ENCODE measurements at places on chromosomes 13 and 19. TPM values are rescaled to one million over a fixed set of nuclear protein-coding genes. Genes with fewer than 3 reads are reported as not detected.

The IGFL3 gene
- not detected for total RNA-seq

The TYROBP gene
- 0.54 TPM for total RNA-seq

The KRTDAP gene
- total RNA-seq = not detected

The FFAR2 gene
- 2.3 TPM for total RNA-seq

The RBM42 gene
- total RNA-seq = 94.6 TPM

The PTH2 gene
- total RNA-seq = not detected

The TMEM272 gene
- total RNA-seq = not detected

The ZNF208 gene
- not detected for total RNA-seq

The CYP4F3 gene
- total RNA-seq = 2.9 TPM

The ARRDC5 gene
- total RNA-seq = 0.38 TPM

- no peak for DNase-seq
Observed at GRCh38 chr13:41941174-41941573, 19.7 kb downstream of the VWA8 start.

- DNase-seq = no peak
Observed at GRCh38 chr13:31227063-31227462, 27.3 kb downstream of the B3GLCT start.

DNA sequence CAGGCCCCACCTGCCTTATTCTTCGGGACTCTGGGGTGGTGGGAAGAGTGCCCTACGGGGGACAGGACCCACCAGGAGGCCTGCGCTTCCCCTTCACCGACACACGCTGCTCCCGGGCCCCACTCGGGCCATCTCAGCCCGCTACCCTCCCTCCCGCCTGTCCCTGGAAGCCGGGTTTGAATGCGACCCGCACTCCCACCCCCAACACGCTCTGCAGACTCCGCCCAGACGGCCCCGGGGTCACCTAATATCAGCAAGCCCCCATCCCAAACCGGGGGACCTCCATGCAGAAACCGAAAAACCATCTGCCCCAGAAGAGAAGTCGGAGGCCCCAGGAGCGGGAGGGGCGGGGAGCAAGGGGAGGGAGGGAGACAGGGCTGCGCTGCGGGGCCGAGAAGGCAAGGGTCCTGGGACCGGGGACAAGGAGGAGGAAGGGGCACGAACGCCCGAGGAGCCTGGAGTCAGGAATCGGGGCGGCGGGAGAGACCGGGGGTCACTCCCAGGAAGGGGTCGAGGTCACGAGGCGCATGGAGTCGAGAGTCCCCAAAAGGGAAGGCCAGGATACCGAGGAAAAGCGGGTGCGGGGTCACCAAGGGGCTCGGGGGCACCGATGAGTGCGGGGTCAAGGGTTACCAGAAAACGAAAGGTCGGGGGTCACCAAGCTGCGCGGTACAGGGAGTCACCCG, 766 bp downstream of the SBNO2 start:
- no peak for DNase-seq

DNA sequence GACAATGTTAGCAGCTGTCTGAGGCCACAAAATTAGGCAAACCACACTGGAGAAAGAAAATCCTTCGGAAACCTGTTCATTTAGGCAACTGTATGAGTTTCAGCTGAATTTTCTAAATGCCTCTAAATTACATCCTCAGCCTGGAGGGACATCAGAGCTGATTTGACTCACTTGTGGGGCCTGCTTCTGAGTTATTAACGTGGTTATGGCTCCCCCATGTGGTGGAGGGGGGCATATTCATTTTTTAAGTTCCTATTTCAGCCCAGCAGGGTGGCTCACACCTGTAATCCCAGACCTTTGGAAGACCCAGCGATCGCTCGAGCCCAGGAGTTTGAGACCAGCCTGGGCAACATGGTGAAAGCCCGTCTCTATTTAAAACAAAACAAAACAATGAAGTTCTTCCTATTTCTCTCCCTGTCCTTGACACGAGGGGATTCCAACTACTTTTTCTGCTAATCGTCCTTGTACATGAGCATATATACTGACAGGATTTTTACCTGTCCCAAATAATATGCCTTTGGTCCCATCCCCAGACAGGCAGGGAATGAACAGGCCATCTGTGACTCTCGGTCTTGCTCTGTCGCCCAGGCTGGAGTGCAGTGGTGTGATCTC, 31.5 kb upstream of the HIF3A start:
- DNase-seq = peak; percentile 33

DNA sequence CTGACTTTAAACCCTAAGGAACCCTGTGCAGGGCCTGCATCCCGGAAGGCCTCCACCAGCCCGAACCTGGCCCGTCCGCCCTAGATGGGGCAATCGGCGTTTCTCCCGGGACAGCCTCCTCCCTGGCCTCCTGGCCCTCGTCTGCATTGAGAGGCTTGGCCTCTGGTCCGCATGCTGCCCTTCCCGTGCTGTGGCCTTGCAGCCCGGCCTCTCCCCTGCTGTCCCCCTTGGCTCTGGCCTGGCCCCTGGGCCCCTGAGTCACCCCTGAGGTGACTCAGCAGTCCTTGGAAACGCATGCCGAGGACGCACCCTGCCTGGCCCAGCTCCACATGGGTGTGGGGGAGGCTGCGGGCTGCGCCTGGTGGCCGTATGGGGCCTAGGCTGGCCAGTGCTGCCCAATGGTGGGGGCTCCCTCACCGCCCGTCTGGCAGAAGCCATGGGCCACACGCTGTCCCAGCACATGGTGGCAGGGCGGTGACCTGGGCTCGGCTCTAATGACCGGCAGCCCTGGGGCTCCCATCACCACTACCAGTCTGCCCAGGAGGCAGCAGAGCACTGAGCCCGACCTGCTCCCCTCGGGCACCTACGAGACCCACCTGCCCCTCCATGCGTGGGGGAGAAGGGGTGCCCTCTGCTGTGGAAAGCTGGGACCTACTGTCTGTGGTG, 25.7 kb downstream of the SH3GL1 start:
- DNase-seq = no peak

GRCh38 chr13:66886264-66886663, 343.9 kb downstream of the PCDH9 start:
- no peak for DNase-seq

GRCh38 chr19:19461306-19461670, 54.1 kb downstream of the TSSK6 start:
- no peak for DNase-seq

GRCh38 chr13:49838989-49839388, 46.5 kb upstream of the KPNA3 start:
- DNase-seq = no peak

- no peak for DNase-seq
Observed at GRCh38 chr13:94261163-94261562, 218.3 kb downstream of the DCT start.

DNA sequence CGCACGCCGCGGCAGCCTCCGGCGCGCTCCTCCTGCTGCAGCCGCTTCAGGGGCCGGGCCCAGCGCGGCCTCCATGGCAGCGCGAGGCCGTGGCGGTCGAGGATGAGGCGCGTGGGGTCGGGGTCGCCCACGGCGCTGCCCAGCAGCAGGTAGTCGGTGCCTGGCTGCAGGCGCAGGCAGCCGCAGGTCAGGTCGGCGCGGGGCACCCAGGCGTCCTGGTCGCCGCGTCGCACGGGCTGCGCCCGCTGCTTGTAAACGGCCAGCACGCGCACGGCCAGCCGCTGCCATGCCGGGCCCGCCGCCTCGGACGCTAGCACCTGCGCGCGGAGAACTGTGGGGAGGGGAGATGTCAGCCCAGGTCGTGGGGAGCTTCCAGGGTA, 11.1 kb downstream of the NTN5 start:
- DNase-seq = no peak

GRCh38 chr19:52442179-52442578, 11.2 kb upstream of the ZNF578 start:
- no peak for DNase-seq

DNA sequence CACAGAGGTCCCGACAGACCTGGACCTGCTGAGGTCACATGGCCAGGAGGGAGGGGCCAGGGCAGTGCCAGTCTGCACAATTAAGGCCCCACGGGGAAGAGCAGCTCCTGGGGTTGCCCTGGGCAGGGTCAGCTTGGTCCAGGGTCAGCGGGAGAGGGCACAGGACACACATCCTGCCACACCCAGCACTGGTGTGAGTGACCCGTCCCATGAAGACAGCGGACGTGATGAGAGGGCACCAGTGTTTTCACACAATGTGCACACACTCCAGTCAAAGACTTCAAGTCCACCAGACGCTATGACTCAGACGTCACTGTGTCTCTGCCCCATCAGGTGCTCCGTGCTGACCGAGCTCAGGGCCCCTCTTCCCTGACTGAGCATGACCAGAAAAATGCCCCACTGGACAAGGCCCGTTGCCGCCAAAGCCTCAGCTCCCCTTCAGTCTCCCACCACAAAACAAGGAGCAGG, 4.2 kb downstream of the TMEM259 start:
- no peak for DNase-seq

- DNase-seq = no peak
Observed at GRCh38 chr13:95502216-95502615, 50.3 kb upstream of the CLDN10 start.

DNA sequence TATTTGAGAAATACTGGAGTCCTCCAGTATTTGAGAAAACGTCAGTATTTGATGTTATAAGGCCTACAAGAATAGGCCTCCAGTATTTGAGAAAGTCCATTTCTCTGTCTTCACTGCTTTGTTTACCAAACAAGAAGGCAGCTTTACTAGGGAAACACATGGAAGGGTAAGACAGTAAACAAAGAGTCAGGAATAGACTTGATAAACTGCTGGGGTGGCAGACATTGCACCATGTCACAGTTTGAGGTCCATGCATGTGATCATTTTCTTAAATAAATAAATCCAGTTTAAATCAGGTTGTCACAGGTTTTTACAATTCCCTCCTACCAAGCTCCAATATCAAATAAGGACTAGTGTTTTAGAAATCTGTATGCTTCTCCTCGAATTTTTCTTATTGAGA, 1431.0 kb upstream of the SPRY2 start:
- DNase-seq = no peak

GRCh38 chr13:113848431-113849260, 15.2 kb downstream of the GAS6 start:
- no peak for DNase-seq

- no peak for DNase-seq
Observed at GRCh38 chr13:41411522-41411921, 45.8 kb upstream of the RGCC start.

- DNase-seq = no peak
Observed at GRCh38 chr13:23770973-23771372, 118.2 kb downstream of the MIPEP start.

DNA sequence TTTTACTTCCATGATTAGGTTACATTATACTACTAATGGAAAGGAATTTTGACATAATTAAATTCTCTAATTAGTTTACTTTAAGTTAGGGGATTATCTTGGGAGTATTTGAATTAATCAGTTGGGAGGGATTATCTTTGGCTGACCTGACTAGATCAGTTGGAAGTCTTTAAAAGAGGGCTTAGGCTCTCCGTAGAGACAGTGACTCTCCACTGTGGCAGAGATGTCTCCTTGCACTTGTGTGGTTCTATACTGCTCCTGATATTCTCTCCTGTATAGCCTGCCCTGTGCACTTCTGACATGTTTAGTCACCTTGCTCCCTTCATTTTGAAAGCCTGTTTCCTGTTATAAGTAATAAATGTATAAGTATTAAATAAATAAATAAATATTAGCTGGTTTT, 1612.3 kb upstream of the PRR20A start:
- DNase-seq = no peak

GRCh38 chr13:35162420-35162819, 220.3 kb downstream of the NBEA start:
- DNase-seq = no peak

- no peak for DNase-seq
Observed at GRCh38 chr13:29448174-29448573, 147.3 kb downstream of the SLC7A1 start.

DNA sequence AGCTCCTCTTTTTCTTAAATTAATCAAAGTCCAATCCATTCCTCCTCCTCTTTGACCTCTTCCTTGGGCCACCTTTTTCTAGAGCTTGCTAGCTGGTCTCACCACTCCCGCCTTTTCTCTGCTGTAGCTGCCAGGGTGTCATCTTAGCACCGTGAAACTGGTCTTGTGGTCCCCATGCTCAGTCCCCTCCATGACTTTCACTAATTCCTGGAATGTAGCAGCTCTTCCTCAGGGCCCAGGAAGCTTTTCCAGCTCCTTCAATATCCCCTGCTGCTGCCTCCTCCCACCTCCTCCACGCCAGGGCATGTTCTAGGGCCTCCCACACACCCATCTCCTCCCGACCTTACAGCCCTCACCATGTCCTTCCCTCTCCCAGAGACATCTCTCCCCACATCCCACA, 222.2 kb downstream of the MYO16 start:
- DNase-seq = no peak

GRCh38 chr13:29439601-29440388, 155.7 kb downstream of the SLC7A1 start:
- DNase-seq = no peak

DNA sequence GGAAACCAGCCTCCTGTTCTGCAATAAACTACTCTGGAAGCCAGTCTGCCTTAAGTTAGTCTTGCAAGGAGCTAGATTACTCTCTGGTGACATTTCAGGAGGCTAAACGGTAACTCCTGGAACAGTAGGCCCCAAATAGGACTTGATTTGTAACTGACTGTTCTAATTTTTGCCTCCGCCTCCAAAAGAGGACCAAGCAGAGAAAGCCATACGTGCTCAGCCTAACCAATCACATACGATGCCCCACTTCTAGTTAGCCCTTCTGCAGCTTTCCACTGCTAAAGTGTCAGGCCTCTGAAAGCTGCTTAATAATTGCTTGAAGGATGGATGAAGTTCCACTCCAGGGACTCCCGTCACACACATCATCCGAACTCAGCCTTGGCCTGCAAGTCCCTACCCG, 744 bp downstream of the ZNF805 start:
- no peak for DNase-seq

Data from GM12878 (cell line).